CD4-positive, CD25-positive, alpha-beta regulatory T cell (primary cell): ENCODE measurements at places on chromosomes 4 and X. TPM values are rescaled to one million over a fixed set of nuclear protein-coding genes. Genes with fewer than 3 reads are reported as not detected.

The ACE2 gene
- not detected for total RNA-seq

DNA sequence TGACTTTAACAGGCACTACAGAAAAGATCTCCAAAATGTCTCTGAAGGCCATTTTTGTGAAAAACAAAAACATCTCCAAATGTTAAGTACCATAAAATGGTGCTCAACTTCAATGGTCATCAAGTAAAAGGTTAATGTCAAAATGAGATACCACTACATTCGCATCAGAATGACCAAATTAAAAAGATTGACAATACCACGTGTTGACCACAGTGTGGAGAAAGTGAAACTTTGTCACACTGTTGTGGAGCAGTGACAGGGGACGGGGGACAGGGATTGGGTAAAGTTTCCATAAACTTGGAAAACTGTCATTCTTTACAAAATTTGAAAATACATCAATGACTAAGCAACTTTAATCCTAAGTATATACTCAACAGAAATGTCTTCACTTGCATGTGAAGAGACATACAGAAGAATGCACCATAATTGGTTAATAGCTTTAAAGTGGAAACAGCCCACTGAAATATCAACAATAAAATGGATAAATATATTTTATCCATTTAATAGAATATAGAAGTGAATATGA lies 19.1 kb upstream of the CISD2 start:
- no peak for DNase-seq

The HTR2C gene
- not detected for total RNA-seq

GRCh38 chrX:126655061-126655460 lies 102.4 kb upstream of the DCAF12L1 start:
- no peak for DNase-seq

- no peak for DNase-seq
Observed at GRCh38 chr4:91171217-91171616, 1044.0 kb downstream of the CCSER1 start.

GRCh38 chrX:14939644-14940043 lies 66.4 kb downstream of the MOSPD2 start:
- DNase-seq: no peak

The HHIP gene
- not detected for total RNA-seq

DNA sequence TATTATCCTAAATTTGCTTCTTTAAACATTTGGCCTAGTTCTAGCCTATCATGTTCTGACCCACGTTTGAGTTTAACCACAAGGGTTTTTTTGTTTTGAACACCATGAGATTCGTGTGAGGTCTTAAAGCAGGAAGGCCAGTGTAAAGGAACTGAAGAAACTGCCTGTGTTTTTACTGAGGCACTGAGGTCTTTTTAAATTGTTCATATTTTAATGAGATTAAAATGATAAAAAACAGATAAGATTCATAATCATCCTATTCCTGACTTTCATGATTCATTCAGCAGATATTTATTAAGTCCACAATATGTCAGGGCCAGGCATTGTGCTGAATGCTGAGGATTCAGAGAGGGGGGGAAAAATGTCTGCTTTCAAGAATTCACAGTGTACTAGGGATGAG lies 3.2 kb downstream of the RPS6KA3 start:
- DNase-seq: peak; percentile 72

GRCh38 chrX:119753639-119754257 lies 4.6 kb upstream of the SOWAHD start:
- DNase-seq: peak; percentile 87

DNA sequence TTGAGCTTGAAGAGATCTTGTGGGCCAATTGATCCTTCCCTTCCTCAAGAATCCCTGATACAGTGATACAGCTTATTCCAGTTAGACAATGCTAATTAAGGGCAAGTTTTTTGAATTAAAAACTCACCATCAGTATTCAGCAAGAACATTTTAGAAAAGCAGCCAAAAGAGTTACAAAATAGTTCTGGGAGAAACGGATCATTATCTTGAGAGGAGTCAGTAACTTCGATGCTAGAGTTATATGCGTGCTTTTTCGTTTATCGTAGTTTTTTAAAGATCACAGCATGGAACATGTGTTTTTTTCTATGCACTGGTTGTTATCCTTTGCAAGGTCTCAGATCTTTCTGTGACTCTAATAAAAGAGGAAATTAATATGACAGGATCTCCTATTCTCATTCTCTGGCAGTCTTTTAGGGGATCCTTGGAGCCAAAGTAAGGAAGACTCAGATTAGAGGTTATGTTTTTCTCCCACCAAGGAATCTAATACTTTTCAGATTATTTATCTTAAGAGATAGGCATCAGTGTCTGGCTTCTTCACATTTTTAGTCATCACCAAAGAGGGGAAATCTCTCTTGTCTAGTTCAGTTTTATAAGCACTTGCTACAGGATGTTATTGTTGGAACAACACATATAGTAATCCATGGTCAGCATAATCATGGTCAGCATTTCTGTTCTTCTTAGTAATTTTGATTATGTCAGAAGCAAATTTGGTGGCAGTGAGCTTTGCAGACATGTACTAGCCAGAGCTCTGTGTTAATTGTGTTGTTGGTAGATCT lies 109.7 kb downstream of the PDLIM5 start:
- DNase-seq: no peak

- no peak for DNase-seq
Observed at GRCh38 chrX:112081781-112082652, 559 bp downstream of the TRPC5 start.

GRCh38 chr4:106930522-106930921 lies 105.6 kb downstream of the DKK2 start:
- DNase-seq: no peak

DNA sequence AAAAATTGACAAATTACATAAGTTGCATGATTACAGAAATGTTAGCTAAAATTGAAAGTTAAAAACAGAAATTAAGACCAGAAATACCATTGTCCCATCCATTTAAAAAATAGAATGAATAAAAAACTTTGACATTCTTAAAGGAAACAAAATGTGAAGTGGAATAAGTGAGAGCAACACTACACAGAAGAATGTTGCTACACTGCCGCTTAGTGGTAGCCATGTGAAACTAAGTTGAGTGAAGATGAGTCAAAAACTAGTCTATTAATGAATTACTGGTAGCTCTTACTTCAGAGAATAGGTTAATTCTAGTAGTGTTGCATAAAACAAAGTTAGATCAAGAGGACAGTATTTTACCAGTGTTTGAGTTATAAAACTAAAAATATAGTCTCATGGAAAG lies 571.0 kb upstream of the KLHL4 start:
- DNase-seq: no peak

- no peak for DNase-seq
Observed at GRCh38 chr4:175705407-175705806, 106.7 kb downstream of the GPM6A start.

DNA sequence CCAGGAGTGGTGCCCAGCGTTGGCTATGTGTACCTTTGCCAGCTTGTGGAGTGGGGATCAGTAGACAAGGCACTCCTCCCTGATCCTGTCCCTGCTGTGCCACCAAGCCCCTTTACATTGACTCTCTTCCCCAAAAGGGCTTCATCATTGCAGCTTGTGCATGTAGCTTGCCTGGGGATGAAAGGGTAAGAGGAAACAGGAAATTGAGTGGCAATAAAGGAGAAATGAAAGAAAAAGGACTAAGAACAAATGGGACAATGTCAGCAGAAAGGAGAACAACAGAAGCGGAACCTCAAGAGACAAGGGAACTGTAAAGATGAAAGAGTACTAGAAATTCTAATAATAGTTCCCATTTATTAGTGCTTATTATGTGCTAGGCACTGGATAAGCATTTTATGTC lies 8.7 kb upstream of the IL13RA1 start:
- no peak for DNase-seq

The DSPP gene
- not detected for total RNA-seq

DNA sequence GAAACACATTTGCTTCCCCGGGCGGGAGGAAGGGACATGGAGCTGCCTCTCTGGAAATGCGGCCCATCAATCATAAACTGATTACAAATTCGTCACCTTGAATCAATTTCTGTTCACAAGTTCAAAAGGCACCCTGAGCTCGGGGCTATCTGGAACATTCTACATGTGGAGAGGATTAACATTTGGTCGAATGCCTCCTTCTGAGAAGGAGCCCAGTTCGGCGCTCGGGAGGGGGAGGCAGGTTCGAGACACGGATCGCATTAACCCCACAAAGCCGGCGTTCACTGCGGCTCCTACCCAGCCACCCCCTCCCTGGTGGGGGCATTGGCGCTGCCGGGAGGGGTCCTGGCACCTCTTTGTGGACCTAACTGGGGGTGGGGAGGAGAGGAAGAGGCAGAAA lies 108.0 kb downstream of the CPZ start:
- DNase-seq: no peak

GRCh38 chrX:41981481-41982013 lies 58.2 kb upstream of the CASK start:
- DNase-seq: no peak

DNA sequence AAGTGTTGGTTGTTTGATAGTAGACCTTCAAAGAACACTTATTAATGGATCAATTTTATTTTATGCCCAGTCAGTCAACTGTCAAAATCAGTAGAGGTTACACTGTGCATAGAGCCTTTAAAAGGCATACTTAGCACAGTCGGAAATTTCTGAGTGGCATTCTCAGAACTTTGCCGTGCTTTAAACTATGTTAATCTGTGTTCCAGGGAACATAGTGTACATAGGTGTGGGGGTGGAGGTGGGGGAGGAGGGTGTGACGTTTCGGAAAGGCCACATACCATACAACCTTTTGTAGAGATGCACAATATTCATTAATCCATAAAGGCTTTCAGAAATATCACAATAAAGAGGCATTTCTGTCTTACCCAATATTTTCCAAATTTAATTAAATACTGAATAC lies 75.8 kb downstream of the RS1 start:
- DNase-seq: no peak

DNA sequence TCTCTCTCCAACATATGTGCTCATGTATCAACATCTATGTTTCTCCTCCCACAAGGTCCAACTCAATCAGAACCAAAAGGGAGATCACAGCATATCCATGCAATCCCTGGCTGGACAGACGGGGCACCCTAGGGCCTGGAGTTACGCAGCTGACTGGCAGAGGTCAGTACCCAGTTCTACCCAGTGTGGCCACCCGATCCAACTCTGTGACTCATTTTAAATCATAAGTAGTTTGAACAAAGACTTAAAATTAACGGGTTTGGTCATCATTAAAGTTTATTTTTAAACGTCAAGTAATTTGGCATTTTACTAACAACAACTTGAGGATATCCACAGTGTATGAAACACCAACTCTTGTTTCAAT lies 59.5 kb downstream of the APBB2 start:
- no peak for DNase-seq

DNA sequence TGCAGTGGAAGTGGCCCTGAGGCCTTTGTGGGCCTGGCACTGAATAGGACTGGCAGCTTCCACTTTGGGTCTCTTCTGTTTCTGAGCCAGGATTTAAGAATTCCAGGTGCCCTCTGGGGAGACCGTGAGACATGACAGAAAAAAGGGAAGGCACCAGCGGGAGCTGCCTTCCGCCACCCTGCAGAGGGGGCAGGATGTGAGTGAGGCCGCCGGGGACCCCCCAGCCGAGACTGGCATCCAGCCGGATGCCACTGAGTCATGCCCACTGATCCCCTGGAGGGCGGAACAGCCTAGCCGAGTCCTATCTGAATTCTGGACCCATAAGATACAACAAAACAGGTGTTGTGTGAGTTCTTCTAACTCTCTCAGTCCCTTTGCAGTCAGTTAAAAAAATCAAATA lies 41.3 kb downstream of the C4orf50 start:
- DNase-seq: no peak

The PCYT1B gene
- total RNA-seq: 0.89 TPM

DNA sequence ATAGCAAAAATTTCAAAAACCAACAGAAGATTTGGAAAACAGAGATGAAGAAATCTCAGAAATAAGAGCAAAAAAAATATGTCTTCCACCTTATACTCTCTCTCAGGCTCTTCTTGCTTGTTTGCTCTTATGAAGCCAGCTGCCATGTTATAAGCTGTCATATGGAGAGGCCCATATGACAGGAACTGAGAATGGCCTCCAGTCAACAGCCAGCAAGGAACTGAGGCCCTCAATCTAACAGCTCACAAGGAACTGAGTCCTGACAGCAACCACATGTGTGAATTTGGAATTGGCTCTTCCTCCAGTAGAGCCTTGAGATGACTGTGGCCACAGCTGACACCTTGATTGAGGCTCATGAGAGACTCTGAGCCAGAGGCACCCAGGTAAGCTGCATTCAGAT lies 51.3 kb upstream of the MAOA start:
- DNase-seq: no peak

The HELT gene
- not detected for total RNA-seq

The DCAF12L2 gene
- total RNA-seq: not detected

GRCh38 chrX:3712870-3713224 lies 602 bp downstream of the PRKX start:
- no peak for DNase-seq

The MAGEA10 gene
- not detected for total RNA-seq

The NMU gene
- not detected for total RNA-seq

The ARAP2 gene
- 92.2 TPM for total RNA-seq

DNA sequence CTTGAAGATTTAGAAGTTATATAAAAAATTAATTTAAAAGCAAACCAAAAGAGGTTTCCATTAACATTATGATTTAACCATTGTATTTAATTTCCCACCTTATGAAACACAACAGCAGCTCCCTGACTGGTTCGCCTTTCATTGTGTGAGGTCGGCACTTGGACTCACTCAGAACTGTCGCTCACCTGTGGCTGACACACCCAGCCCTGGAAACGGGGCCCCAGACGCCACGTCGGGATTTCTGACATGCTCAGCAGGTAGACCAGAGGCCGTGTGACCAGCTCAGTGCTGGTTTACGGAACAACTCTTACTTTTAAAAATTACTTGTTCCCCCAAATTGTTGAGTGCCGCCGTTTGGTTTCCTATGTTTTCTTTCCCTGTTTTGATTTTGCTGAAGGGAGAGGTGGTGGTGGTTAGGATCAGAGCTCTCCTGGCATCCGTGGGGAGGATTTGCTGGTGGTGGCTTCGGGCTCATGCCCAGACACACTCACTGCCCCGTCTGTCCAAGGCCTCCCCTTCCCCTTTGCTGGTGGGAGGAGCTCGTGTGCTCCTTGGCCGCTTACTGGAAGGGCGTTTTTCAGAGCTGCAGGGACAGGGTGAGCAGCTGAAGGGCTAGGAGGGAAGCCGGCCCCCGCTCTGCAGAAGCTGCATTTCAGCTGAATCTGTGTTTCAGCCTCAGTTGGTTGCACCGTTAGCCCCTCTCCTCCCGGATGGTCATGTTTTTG lies 59.2 kb downstream of the CPLX1 start:
- no peak for DNase-seq

DNA sequence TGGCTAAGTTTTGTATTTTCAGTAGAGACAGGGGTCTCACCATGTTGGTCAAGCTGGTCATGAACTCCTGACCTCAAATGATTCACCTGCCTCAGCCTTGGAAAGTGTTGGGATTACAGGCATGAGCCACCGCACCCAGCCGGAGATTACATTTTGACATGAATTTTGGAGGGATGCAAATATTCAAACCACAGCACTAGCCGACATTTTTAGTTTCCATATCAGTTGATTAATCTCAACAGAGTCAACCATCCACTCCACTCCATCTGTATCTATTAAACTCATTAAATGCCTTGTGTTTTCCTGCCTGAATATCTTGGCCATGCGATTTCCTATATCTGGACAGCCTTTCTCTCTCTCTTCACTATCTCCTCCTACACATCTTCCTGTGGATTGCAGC lies 64.1 kb upstream of the PDGFRA start:
- DNase-seq: no peak

GRCh38 chrX:102833136-102833535 lies 103.9 kb upstream of the RAB40AL start:
- no peak for DNase-seq
